ENCODE measurements at places on chromosomes 1 and 21. TPM values are rescaled to one million over a fixed set of nuclear protein-coding genes. Genes with fewer than 3 reads are reported as not detected.
A peak's percentile ranks its signal among the peaks of the same experiment; 100 is the strongest.

KCNE1 gene
- total RNA-seq: 0.43 TPM

GRCh38 chr21:41876928-41877652, 2.1 kb downstream of the PRDM15 start:
- DNase-seq: no peak

DNA sequence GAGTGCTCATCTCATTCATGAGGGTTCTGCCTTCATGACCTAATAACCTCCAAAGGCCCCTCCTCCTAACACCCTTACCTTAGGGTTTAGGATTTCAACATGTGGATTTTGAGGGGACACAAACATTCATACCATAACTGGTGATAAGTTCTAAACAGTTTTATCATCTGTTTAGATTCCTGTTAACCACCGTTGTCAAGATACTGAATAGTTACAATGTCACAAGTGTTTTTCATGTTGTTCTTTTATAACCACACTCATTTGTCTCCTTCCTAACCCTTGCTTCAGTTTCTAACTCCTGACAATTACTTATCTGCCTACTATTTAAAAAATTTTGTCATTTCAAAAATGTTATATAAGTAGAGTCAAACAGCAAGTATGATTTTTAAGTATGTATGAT, 86.0 kb downstream of the NCAM2 start:
- peak; percentile 81 for DNase-seq

- no peak for DNase-seq
Observed at GRCh38 chr1:221157026-221157761, 278.0 kb downstream of the HLX start.

- no peak for DNase-seq
Observed at GRCh38 chr1:193339401-193339800, 153.0 kb upstream of the B3GALT2 start.

- peak; percentile 76 for DNase-seq
Observed at GRCh38 chr1:87684713-87685205, 356.1 kb downstream of the LMO4 start.

DNA sequence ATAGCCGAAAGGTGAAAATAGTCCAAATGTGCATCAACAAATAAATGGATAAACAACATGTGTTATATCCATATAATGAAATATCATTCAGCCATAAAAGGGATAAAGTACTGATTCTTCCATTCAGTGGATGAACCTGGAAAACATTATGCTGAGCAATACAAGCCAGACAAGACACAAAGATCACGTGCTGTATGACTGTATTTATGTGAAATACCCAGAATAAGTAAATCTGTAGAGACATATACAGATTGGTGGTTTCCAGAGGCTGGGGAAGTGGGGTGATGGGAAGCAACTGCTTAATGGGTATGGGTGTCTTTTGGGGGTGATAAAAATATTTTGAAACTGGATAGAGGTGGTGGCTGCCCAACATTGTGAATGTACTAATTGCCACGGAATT, 13.3 kb upstream of the GSTM4 start:
- DNase-seq: no peak

DNA sequence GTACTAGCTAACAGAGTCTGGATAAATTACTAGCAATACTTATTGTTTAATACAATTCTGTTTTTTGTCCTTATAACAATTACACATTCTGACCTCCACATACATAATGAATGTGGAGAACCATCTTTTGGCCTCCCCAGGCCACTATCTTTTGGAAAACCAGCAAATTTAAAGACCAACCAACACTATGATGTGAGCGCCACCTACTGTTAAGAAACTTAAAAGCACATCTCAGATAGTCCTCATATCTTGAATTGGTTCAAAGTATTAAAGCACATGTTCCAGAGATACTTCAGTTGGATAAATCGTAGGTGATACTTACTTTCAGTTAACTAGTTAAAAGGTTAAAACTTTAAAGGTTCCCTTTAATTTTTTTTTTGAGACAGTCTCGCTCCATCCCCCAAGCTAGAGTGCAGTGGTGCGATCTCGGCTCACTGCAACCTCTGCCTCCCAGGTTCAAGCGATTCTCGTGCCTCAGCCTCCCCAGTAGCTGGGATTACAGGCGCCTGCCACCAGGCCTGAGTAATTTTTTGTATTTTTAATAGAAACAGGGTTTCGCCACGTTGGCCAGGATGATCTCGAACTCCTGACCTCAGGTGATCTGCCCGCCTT, 29.3 kb upstream of the USP1 start:
- peak; percentile 19 for DNase-seq
